ENCODE measurements at places on chromosomes 1 and 21.

DNA sequence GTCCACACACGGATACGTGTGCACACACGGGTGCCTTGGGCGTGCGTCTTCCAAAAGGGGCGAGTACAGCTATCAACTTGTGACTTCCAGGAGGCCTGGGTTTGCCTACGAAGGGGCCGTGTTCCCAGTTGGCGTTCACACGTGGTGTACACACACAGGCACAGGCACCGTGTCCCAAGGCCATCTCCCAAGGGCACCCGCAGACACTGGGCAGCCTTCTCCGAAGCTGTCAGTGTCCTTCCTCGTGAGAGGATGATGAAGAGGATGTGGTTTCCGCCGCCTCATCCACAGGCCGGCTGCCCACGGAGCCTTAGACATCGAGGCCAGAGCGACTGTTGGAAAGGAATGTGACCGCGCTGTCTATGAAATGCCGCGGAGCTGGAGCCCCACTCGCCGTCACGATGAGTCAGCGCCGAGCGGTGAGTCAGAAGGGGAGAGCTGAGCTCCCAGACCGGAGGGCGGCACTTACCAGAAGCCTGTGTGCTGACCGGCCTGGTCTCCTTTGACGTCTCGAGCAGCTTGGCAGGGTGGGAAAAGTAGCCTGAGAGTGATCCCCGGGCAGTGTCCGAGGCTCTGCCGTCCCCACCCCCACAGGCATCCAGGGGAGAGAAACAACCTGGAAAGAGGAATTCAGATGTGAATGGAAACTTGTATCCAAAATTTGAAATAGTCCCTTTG is 141.4 kb upstream of the ARHGEF16 start:
- DNase-seq: no peak

GRCh38 chr21:27320868-27321267 is 354.0 kb upstream of the ADAMTS5 start:
- DNase-seq: no peak

DNA sequence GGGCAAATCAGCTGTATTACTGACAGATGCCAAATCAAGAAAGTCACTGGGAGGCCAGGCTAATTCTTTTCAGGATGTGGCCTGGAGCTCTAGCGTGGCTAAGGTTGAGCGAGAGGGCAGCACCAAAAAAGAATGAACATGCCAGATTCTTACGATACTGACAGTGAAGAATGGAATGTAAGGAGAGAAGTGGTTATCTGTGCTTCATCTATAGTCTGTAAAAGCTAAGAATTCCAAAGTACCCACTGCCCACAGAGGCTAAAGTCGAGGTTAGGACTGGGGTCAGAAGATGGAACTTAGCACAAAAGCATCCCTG is 32.7 kb downstream of the TFAP2E start:
- no peak for DNase-seq

- DNase-seq: no peak
These were observed 3.9 kb upstream of the DBT start for GRCh38 chr1:100253552-100253951.

GRCh38 chr1:19437891-19438294 is 47.4 kb downstream of the CAPZB start:
- no peak for DNase-seq

All from stimulated activated CD8-positive, alpha-beta memory T cell treated with anti-CD3 and anti-CD28 coated beads, Interleukin-2, amount 100 ng/mL, for 1 hour (primary cell).